ENCODE measurements at places on chromosomes 3 and 15.

GRCh38 chr3:116046350-116046749 lies 398.9 kb downstream of the LSAMP start:
- DNase-seq = no peak

DNA sequence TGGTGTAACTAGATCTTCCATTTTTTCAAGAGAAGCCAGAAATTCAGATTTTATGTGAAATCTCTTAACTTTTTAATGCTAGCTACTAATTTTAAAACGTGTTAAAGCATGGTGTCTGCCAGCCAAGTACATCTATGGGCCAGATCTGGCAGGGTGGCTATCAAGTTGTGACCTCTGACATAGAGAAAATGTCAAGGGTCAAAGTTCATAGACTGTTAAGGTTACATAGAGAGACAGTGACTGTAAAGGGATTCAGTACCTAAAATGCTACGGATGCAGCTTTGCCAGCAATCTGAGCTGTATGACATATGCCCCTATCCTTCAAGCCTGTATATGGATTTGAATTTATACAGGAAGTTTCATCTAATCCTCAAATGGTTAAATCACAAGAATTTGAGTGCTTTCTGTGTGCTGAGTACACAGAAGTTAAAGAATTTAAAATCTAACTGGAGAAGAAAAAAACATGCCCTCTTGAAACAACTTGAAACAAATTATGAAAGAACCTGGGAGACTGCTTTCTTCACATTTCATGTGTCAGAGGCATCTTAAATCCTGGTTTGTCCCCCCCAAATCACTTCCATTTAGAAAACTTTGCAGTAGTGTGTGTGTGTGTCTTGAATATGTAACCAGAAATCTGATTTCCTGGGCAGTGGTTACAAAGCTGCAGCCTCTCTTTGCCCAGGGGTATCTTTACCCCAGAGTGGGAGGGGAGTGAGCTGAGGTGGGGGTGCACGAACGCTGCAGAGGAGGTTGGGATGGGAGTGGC lies 895 bp upstream of the ARHGAP31 start:
- DNase-seq = no peak

DNA sequence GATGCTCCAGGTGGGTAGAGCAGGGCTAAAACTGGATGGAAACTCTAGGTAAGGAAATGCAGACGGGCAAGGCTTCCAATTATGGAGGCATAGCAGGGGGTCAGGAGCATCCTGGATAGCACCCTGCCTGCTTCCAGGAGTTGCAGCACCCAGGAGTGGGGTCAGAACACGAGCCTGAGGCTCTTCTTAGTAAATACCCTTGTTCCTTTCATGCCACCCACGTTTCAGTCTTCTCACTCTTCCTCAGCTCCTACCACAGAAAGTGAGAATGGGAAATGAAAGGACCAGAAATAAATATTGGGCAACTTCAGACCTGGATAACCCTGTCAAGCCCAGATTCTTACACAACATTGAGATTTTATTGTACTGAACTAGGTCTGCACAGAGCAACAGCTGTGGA lies 16.4 kb downstream of the CCR1 start:
- no peak for DNase-seq

- no peak for DNase-seq
These were observed 25.5 kb downstream of the MCCC1 start for GRCh38 chr3:183073839-183074238.

- DNase-seq = no peak
These were observed 10.0 kb upstream of the TBC1D5 start for GRCh38 chr3:17752436-17752835.

GRCh38 chr3:23035927-23036640 lies 167.0 kb upstream of the UBE2E2 start:
- no peak for DNase-seq

GRCh38 chr15:48592221-48592731 lies 53.2 kb downstream of the FBN1 start:
- DNase-seq = no peak

GRCh38 chr3:122784436-122784835 lies 9.2 kb downstream of the HSPBAP1 start:
- no peak for DNase-seq

DNA sequence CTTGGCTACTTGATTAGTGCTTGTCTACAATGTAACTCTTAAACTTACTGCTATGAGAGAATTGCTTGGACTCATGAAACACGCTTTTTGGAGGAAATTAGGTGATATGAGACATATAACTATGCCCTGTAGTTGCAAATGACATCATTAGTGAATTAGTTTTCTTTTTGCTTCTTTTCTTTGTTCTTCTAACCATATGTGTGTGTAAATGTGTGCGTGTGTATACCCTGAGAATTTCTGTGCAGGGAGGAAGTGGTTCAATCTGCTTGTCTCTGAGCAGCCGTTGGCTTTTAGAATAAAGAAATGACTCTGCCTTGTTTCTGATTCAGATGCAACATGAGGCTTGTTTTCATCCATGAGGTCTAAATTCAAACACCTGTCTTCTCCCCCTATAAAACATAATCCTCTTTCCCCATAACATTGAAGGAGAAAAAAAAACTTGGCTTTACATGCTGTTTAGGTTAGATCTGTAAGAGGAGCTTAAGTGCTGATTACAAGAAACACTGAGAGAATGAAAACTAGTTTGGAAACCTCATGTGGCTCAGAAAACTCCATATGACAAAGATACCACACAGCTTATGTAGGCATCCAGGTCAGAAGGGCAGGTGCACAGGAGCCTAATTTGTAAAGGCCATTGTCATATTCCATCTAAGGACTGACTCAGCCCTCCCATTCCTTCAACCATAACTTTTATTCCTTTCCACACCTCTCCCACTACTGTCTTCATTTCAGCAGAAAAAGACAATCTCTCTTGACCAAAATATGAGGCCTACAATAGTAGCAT lies 30.5 kb upstream of the BLM start:
- DNase-seq = no peak

GRCh38 chr3:132222868-132223538 lies 94.2 kb upstream of the ACP3 start:
- DNase-seq = peak; percentile 100

GRCh38 chr3:22175947-22176346 lies 424.9 kb upstream of the ZNF385D start:
- DNase-seq = no peak

Measured in DMS79 treated with DMSO at 0.1 percent for 48 hours (cell line).